Psoas muscle (tissue), 8 donors: ENCODE measurements at places on chromosomes 5 and 9. TPM values are rescaled to one million over a fixed set of nuclear protein-coding genes. Genes with fewer than 3 reads are reported as not detected.

SPATA31E1 gene
- total RNA-seq = not detected

UBTD2 gene
- 7.4 TPM for total RNA-seq

PLCXD3 gene
- total RNA-seq = 0.40 TPM

DNA sequence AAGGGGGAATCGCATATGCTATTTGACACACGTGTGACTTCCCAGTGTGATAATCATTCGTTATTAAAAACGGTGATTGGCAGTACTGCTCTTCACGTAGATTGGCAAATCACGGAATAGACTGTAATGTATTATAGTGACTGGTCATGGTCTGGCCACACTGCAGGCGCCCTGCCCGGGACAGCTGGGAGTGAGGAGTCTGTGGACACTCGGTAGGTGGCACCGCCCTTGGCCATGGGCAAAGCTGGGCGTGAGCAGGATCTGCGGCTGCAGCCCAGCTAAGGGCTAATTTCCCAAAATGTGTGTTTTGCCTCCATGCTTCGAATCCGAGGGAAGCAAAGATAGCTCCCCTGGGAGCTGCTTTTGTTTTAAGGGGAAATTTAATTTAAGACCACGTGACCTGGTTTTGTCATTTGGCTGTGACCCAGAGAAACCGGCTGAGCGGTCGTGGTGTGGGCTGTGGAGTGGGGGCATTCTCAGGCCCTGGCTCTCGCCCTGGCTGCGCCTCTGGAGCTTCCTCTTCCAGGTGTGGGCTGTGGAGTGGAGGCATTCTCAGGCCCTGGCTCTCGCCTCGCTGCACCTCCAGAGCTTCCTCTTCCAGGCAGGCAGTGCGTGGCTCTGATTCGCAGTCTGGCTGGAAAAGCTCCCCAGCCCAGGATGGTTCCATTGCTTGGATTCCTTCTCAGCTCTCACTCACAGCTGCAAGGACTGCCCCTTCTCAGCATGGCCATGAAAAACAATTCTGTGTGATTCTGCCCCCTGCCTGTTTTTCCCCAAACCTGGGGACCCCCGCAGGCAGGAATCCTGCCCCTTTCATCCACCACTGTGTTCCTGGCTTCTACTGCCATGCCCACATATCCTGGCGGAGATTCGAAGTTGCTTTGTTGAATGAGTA is 131.1 kb downstream of the OLFM1 start:
- H3K4me3 ChIP-seq = no peak overlapping the region
- no peaks in the 10 kb centered on the region for H3K36me3 ChIP-seq
- H3K27me3 ChIP-seq = no peaks in the 10 kb centered on the region
- H3K27ac ChIP-seq = no peak overlapping the region
- no peak for DNase-seq

GRCh38 chr5:80389580-80389979 is 18.3 kb upstream of the ZFYVE16 start:
- H3K36me3 ChIP-seq = no peaks in the 10 kb centered on the region
- no peak overlapping the region for H3K4me3 ChIP-seq
- DNase-seq = peak; percentile 48
- H3K27me3 ChIP-seq = no peaks in the 10 kb centered on the region
- H3K27ac ChIP-seq = no peak overlapping the region
- H3K4me1 ChIP-seq = no peaks in the 10 kb centered on the region

DNA sequence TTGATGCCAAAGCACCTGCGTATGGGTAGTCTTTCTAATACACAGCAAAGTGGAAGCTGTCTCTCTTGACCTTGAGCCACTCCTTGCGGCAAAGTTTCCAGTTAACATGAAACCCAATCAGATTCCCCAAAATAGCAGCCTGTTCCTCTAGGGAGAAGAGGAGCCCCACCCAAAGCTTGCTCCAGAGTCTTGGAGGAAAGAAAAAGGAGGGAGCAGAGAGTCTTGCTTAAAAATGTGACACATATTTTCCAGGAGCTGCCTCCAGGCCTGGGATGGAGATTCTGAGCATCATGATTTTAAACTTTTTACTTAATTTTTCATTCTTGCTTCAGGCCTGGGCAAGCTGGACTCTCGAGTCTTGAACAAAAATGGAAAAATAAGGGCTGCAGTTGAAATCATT is 223.5 kb upstream of the TNC start:
- H3K4me3 ChIP-seq = no peak overlapping the region
- H3K27me3 ChIP-seq = no peaks in the 10 kb centered on the region
- no peaks in the 10 kb centered on the region for H3K36me3 ChIP-seq
- DNase-seq = no peak
- H3K4me1 ChIP-seq = no peaks in the 10 kb centered on the region
- no peak overlapping the region for H3K27ac ChIP-seq
